ENCODE measurements at places on chromosomes 7 and 10.

DNA sequence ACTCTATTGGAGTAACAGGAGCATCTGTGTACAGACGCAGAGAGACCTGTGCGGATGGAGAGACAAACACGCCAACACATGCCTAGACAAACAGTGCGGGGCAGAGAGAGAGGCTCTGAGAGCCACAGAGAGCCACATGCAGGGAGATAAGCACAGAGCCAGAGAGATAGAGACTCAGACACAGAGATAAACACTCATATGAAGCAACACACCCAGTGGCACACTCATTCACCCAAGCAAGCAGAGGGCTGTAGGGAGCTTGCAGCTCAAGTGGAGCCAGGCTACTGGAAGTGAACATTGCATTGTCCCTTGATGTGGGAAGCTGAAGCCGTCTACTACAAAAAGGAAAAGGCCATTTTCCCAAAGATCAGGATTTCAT lies 46.6 kb upstream of the PODXL start:
- DNase-seq, result no peak

DNA sequence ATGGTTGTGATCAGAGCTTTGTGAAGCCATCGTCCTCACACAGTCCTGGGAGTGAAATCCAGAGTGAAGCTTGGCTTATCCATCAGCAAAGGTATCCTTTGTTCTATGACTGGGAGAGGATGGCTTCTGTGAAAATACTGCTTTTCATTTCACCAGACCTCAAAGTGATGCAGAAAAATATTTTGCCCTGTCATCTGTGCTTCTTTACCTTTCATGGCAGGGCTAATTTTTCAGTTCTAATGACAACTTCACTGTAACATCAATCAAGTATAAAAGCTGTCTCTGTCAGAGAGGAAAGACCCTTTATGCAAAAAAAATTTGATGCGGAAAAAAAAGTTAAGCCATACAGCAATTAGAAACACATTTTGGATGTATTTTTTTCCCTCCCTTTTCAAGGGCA lies 468.1 kb upstream of the ADARB2 start:
- no peak for DNase-seq

DNA sequence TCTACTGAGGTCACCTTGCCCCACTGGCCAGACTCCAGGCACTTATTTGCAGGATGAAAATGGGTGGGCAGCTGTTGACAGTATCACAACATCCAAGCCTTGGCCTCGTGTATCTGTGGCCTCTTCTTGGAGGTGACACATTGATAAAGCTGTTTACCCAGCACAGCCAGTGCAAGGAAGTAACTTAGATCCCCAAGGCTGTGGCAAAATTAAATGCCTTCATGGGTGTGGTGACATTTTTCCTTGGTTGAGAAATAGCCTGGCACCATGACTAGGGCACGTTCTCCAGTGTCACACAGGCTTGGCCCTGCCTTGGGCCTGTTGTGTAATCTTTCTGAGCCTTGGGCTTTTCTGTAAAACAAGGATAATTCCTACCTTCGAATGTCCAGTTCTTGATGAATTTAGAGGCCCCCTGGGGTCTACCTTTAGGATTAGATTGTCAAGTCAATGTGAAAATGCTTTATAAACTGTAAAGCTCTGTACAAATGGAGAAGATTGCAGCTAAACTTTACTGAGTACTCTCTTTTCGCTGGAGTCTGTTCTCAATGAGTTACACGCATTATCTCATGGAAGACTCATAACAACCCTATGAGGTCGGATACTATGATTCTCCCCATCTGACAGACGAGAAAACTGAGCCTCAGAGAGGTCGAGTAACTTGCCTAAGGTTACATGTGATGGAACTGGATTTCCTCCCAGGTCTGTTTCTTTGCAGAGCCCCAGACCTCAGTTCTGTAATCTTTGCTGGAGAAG lies 46.7 kb upstream of the LOXL4 start:
- DNase-seq, result no peak

DNA sequence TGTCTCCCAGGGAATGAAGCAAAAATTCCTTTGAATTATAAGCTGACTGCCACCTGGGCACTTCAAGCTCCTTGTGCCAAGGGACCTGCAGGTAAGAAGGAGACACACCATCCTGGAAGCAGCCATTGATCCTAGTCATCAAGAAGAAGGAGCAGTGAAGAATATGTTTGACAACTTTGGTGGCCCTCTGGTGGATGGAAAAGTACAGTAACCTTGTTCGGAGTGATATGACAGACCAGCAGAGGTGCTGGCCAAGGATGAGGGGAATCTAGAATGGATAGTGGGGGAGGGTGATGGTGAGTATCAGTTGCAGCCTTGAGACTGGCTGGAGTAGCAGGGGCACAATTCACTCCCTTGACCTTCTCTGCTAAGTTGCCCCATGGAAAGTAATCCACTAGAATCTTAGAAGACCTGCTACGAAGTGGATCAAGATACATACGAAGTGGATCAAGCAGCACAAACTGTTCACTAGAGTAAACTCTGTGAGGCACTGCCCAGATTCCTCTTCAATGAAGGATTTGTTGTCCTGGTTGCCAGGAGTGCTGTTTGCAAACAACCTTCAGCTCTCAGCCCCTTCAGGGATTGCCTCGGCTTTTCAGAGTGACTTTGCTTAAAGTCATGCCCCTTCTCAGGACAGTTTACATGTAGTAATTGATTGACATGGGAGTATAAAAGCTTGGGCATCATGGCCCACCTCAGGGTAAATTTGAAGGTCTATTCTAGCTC lies 44.8 kb upstream of the ORC5 start:
- no peak for DNase-seq

- no peak for DNase-seq
Measured at GRCh38 chr10:50346942-50347341, 95.6 kb upstream of the ASAH2 start.

GRCh38 chr7:123571684-123572083 lies 14.1 kb upstream of the NDUFA5 start:
- no peak for DNase-seq

- no peak for DNase-seq
Measured at GRCh38 chr10:48818081-48818480, 121.6 kb downstream of the LRRC18 start.

GRCh38 chr10:58104351-58104751 lies 163.3 kb downstream of the IPMK start:
- no peak for DNase-seq

GRCh38 chr7:16261654-16262053 lies 159.7 kb downstream of the CRPPA start:
- DNase-seq, result no peak

- no peak for DNase-seq
Measured at GRCh38 chr10:11236234-11236633, 218.6 kb downstream of the CELF2 start.

GRCh38 chr10:16439295-16439694 lies 2.5 kb downstream of the PTER start:
- DNase-seq, result no peak

DNA sequence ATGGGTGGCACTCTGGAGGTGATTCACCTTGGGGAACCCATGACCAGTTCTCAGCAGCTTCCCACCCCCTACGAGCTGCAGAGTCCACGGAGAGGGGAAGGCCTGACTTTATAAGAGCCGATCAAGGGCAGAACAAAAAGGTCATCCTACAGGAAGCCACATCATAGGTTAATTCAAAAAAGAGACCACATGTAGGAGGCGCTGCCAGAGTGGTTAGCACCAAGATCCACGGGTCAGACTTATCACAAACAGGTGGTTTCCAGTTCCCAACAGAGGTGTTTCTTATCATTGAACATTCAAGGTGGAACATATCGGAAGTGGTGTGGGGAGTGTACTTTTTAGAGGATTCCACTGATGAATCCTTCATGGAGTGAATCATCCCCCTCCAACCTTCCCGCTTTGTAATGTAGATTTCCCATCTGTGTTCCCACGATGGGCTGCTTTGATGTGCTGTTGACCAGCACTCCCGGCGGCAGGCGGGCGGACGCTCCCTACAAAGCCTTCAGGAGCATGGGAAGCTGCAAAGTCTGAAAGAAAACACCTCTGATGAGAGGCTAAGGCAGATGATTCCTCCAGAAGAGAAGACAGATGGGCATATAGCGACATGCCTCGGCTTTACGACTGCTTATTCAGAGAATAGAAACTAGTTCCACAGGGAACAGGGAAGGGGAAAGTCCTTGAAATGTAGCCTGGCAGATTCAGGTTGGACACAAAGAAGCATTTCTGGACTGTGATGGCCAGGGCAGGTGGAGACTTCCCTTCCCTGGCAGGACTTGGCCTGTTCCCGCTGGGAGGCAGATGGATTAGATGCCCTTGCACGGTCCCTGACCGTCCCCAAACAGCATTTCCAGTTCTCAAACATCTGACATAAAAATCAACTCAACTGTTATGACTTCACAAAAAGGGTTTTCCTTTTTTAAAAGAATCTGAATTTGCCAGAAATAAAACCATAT lies 66.5 kb downstream of the AFAP1L2 start:
- no peak for DNase-seq

DNA sequence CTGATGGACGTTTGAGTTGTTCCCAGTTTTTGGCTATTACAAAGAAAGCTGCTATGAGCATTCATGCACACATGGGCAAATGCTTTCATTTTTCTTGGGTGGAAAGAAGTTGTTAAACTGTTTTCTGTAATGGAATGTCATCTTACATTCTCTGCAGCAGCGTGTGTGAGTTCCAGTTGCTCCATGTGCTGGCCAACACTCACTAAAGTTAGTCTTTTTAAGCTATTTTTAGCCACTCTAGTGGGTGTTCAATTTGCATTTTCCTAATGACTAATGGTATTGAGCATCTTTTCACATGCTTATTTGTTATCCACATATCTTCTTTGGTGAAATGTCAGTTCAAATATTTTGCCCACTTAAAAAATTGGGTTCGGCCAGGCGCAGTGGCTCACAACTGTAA lies 82.8 kb upstream of the COL13A1 start:
- no peak for DNase-seq

GRCh38 chr10:90960355-90960814 lies 39.5 kb upstream of the ANKRD1 start:
- no peak for DNase-seq

- DNase-seq, result no peak
Measured at GRCh38 chr10:132493246-132493755, 44.3 kb upstream of the INPP5A start.

- DNase-seq, result no peak
Measured at GRCh38 chr7:44633254-44634186, 27.1 kb downstream of the OGDH start.

DNA sequence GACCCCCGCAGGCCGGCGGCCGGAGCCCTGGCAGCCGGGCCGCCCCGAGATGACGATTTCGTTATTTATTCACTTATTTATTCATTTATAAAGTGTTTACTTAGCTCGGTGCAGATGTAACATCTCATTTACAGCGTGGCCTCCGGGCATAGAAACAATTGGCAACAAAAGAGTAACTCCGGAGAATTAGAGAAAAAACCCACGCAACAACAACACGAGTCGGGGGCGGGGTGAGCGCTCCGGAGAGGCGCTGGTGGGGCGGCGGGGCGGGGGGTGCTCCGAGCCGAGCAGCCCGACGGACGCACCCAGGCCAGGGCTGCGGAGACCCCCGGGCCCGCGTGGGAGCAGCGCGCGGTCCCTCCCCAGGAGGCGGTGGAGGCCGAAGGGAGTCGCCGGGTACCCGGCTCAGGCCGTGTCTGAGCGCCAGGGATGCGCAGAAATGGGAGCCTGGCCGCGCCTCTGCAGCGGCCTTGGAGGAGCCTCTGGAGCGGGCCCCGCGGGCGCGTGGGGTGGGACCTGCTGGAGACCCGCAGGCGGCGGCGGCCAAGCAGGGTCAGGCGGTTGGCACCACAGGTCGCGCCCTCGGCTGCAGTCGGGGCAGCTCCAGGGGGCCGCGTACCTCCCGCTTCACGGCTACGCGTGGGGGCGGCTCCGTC lies 14.3 kb downstream of the UNCX start:
- no peak for DNase-seq

DNA sequence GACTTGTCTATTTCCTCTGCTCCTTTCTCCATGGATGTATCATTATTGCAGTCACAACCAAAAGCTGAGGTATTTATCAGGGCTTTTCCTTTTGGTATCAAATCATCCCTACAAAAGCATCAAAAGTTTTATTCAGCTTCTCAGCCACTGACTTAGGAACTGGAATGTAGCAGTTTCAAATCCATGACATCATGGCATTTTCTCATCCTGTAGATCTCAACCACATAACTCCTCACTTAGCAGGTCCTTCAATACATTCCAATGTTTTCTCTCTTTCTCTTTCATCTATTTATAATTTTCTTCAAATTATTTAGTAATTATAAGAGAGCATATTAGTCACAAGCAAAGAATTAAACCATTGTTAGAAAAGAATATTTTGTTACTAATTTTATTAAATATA lies 537.4 kb upstream of the SORCS1 start:
- DNase-seq, result no peak

DNA sequence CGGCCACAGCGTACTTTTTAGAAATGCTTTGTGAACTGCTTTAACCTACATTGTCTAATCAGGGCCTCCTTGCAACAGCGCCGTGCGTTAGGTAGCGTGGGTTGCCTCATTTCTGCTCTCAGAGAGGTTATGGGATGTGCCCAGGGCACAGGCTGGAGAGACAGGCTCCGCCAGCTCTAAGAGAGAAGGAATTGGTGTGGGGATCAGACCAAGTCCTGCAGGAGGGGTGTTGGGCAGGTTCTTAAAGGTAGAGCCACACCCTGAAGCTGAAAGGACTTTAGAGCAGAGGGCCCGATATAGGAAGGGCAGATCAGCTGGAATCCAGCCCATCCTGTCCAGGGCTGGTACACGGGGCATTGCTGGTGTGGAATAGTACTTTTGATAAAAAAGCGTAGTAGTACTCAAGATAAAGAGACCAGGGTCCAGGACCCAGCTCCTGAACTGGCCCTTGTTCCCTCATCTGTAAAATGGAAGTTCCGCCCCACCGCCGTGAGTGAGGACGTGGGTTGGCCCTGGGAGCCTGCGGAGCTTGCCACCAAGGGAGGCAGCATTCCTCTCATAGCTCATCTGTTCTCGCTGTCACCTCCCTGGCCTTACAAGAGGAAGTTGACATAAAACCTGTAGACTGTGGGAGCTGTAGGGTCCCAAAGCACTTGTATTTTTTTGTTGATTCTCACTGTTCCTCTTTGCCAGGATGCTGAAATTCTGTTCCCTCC lies 37.2 kb downstream of the TMEM120A start:
- no peak for DNase-seq

DNA sequence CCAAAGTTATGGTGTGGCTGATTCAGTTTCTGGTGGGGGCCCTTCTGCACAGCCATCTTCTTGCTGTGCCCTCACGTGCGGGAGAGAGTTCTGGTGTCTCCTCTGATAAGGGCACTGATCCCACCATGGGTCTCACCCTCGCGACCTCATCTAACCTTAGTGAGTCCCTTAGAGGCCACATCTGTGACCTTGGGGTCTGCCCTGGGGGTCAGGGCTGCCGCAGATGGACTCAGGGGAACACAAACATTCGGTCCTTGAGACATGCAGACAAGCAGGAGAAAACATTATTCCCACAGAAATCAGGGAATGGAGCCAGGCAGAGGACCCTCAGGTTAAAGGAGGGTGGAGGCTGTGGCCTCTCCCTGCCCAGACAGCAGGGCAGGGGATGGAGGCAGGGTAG lies 177.9 kb downstream of the DNAJB6 start:
- DNase-seq, result no peak
